ENCODE measurements at places on chromosomes 1 and 21.

DNA sequence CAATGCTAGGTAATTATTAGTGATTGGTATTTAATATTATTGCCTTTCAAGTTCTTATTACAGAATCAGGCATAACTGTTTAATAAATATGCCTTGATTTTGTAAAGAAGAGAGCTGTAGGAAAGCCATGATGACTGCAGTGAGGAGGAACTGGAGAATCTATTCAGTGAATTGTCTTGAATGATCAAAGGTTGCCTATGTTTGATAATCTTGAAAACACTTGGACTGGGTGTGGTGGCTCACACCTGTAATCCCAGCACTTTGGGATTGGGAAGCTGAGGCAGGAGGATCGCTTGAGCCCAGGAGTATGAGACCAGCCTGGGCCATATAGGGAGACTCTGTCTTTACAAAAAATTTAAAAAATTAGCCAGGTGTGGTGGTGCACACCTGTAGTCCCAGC lies 42.4 kb downstream of the FMN2 start:
- DNase-seq: no peak

GRCh38 chr1:165397944-165398343 lies 41.4 kb upstream of the LMX1A start:
- no peak for DNase-seq

- DNase-seq: no peak
Observed at GRCh38 chr1:150576794-150577556, 2.4 kb downstream of the MCL1 start.

GRCh38 chr1:27570356-27570755 lies 33.6 kb downstream of the AHDC1 start:
- no peak for DNase-seq

DNA sequence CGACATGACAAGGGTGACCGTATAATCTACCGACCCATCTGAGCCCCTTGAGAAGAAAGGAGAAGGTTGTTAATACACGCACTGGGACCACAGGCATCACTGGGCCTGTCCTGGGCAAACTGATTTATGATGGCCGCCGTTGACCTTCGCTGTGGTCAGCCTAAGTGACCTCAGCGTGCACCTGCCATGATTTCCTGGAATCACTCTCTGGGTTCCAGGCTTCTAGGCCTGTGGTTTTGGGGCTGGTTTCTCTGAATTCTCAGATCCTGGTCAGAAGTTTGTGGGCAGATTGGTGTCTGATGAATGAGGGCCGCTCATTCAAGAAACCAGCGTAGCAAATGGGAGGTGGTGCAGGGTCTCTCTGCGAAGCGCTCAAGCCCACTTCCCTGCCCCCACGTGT lies 64.0 kb downstream of the SIK1 start:
- DNase-seq: no peak

GRCh38 chr1:46490406-46490655 lies 695 bp downstream of the DMBX1 start:
- DNase-seq: no peak

- DNase-seq: no peak
Observed at GRCh38 chr21:45129189-45129923, 55.0 kb downstream of the ADARB1 start.

DNA sequence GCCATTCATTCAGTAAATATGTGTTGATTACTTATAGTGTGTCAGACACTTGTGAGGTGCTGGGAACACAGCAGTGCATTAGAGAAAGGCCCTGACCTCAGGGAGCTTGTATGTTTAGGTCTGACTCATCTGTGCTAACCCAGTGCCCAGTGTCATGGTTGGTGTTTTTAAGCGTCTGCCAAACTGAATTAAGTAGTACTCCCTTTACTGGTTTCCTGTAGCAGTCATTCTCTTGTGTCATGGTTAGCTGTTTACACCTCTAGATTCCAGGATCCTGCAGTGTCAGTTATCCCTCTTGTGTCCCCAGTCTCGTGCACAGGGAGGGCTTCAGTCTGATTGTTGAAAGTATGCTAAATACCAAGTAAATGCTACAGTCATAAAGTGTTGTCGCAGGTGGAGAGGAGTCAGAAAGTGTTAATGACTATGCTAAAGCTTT lies 14.2 kb downstream of the UCK2 start:
- no peak for DNase-seq

DNA sequence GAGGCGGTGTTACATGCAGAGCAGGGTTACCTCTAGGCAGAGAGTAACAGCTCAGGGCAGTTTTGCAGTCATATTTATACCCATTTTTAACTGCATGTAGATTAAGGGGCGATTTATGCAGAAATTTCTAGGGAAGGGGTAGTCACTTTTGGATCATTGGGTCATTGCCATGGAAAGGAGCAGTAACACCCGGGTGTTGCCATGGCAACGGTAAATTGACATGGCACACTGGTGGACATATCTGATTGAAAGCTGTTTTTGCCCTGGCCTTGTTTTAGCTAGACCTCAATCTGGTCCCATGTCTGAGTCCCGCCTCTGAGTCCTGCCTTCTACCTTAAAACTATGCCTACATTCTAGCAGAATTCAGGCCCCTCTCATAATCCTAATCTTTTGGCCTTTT lies 11.8 kb upstream of the USP1 start:
- no peak for DNase-seq

DNA sequence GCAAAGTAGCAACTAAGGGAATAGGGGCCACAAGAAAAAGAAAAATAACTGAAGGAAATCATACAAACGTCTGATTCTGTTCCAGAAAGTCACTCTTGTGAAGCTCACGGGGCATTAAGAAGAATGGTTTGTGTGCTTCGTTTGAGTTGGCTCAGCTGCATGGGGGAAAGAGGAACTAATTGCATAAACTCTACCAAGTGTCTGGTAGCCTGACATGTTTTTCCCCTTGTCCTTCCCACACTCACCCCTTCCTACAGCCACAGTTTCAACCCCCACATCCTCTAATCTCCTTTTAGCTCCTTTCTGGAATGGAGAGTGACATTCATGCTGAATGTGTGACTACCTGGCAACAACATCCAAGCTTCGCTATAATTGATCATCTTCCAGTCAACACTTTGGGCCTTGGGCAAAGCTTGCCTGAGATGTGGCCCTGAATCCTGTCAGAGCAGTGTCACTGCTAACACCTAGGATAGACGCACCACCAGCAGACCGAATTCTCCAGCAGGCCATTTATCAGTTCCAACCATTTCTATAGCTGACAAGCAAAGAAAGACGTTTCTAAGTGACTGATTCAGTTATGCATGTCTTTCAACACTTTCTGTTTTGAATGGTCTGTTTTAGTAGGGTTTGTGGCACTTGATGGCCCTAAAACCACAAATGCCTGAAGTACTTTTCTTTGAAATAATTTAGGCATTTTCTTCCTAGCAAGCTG lies 439.6 kb downstream of the TTLL7 start:
- no peak for DNase-seq

GRCh38 chr1:153573351-153573750 lies 7.7 kb upstream of the S100A2 start:
- no peak for DNase-seq

- DNase-seq: no peak
Observed at GRCh38 chr1:221699577-221699976, 42.3 kb downstream of the DUSP10 start.

DNA sequence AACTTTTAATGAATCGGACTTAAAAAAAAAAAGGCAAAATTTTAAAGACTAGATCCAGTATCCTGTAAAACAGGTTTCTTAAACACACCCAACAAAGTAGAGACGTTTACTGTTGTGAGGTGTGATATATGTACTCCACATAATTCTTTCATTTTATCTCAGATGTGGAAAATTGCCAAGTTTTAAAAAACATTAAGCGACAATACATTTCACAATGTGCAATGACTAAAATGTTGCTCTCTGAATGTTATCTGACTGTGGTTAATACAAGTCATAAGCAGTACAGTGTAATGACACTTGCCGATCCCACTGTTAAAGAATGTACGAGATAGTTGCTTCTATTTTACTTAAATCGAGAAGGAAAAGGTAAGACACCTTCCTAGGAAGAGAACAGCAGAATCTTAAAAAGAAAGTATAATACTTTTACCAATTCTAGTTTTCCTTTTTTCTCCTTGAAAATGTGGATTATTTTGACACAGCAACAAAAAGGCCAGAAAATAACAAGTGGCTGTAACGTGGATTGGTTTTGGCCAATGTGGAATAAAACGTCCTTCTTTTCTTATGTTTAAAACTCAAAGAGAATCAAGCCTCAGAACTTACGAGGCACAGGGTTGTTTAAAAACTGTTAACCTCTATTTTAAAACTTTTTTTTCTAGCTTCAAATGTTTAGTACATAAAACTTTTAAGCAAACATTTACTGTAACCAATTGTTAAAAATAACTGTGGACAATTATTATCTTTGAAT lies 51.4 kb downstream of the TP53BP2 start:
- no peak for DNase-seq

- no peak for DNase-seq
Observed at GRCh38 chr1:59990470-59990869, 63.9 kb upstream of the CYP2J2 start.

GRCh38 chr1:211932231-211932932 lies 101.8 kb upstream of the LPGAT1 start:
- no peak for DNase-seq

- no peak for DNase-seq
Observed at GRCh38 chr1:59976194-59977074, 49.9 kb upstream of the CYP2J2 start.

DNA sequence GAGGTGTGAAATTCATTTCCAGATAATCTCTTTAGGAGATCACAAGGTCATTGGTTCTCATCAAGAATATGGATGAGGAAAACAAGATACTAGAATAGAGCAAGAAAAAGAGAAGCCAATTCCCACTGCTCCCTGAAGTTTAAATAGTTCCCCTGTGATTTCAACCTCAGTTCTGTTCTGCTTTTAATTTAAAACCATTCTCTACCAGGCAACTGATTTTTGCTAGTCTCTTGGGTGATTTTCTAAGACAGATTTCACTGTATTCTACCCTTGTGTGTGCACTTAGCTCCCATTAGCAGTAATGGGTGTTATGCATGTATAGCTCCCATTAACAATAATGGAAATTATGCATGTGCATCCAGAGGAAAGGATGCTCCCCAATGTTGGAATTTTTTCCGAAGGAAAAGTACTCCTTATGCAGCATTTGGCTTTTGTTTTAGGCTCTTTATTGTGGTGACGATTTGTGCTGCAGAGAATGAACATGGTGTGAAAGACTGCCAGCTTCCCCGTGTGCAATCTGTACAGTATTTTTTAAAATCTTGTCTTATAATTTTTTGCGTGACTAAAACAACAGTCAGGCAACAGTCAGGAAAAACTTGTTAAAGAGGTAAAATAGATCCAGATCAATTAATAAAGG lies 144.0 kb upstream of the ZRANB2 start:
- DNase-seq: no peak

GRCh38 chr1:4132352-4133296 lies 232.6 kb upstream of the C1orf174 start:
- no peak for DNase-seq

GRCh38 chr1:226195144-226195543 lies 8.6 kb upstream of the ACBD3 start:
- DNase-seq: no peak

- DNase-seq: no peak
Observed at GRCh38 chr1:20574686-20575540, 14.0 kb upstream of the CDA start.

GRCh38 chr1:219050086-219050821 lies 123.4 kb upstream of the LYPLAL1 start:
- DNase-seq: no peak

All from cortex of kidney (tissue), 1 donor.